H1 (cell line): ENCODE measurements at places on chromosomes 7 and 10. TPM values are rescaled to one million over a fixed set of nuclear protein-coding genes. Genes with fewer than 3 reads are reported as not detected.

DNA sequence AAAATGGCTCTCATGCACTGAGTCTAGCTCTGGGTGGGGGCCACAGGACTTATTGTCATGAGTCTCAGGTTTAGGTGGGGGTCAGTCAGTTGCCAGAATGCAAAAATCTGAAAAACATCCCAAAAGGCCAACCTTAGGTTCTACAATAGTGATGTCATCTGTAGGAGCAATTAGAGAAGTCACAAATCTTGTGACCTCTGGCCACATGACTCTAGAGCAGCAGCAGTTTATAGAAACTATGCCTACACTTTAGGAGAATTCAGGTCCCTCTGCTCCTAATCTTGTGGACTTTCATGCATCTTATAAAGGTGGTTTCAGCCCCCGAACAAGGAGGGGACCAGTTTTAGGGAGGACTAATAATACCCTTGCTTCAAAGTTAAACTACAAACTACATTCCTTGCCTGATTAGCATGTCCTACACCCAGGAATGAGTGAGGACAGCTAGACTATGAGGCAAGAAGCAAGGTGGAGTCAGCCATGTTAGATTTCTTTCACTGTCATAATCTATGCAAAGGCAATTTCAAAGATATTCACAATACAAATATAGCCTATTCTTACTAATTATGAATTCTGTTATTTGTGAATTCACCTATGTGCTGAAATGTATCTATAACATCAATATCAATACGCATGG is 123.5 kb upstream of the ADCY1 start:
- no peak for DNase-seq
- H3K4me1 ChIP-seq: no peaks in the 10 kb centered on the region
- H3K27ac ChIP-seq: no peak overlapping the region
- no peaks in the 10 kb centered on the region for H3K36me3 ChIP-seq
- no peaks in the 10 kb centered on the region for H3K27me3 ChIP-seq

DNA sequence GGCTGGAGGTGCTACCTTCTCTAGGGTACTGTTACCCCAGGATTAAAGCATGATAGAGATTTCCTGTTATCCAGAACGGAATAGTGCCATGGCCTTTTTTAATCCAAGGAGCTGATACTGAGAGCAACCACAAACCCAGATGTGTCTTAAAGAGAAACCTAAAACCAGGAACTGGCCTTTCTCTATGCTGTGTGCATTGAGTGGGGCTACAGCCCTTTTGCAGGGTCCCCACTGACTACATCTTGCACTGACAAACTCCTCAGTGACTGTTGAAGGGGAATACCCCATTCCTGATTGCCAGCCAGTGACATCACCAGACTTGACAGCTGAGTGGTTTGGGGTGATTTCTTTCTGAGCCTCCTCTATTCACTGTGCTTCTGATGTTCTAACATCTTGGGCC is 81.9 kb upstream of the CAPZA2 start:
- no peaks in the 10 kb centered on the region for H3K36me3 ChIP-seq
- H3K27me3 ChIP-seq: no peaks in the 10 kb centered on the region
- H3K27ac ChIP-seq: no peak overlapping the region
- H3K4me1 ChIP-seq: peaks cover 10% of the 10 kb centered on the region

DNA sequence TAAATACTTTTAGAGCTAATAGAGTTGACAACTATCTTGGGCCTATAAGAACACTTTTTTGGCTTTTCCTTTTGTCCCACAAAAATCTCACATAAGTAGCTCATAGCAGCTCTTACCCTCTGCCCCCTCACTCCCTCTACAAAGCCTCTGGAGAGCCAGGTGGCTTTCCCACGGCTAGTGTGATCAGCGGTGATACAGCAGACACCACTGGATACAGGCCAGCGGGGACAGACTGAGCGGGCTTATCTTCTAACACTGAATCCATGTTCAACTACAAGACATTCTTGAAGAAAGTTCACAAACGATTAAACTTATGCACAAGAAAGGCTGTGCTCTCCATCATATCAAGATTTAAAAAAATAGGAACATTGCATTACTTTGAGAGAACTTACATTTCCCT is 377.2 kb downstream of the PARD3 start:
- H3K4me3 ChIP-seq: no peak overlapping the region
- no peak for DNase-seq
- H3K27ac ChIP-seq: no peak overlapping the region
- H3K27me3 ChIP-seq: no peaks in the 10 kb centered on the region
- H3K36me3 ChIP-seq: no peaks in the 10 kb centered on the region
- H3K4me1 ChIP-seq: no peaks in the 10 kb centered on the region

DNA sequence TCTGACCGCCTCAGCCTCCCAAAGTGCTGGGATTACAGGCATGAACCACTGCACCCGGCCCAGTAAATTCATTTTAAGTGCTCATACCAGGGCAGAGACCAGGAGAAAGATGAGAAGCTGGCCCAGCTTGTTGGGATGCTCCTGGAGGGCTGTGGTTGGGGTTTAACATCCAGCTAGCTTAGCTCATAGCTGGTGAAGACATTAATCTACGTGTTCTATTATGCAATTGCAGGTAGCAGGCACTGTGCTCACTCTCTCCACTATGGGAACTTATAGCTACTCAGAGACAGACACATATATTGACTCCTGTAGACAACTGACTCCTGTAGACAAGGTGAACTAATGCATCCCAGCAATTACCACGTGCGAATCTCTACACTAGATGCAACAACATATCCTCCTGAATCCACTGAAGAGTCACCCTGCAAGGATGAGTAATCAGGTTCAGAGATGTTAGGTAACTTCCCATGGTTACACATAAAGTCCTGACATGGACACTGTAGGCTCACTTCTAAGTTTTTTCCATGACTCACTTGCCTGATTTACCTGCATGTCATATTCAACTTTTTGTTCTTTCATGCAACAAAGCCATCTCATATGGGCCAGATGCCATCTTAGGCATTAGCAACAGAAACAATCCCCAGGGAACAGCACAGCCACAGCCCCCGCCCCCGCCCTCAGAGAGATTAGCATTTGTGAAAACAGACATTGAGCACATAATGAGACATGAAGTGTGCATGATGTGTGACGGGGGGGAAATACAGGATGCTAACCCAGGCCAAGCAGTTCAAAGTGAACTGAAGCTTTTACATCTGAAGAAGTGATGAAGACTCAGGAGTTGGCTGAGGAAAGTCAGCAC is 37.2 kb downstream of the ERLIN1 start:
- H3K27me3 ChIP-seq: no peaks in the 10 kb centered on the region
- no peak overlapping the region for H3K27ac ChIP-seq
- no peaks in the 10 kb centered on the region; the same call in 1 of the 2 replicates for H3K4me1 ChIP-seq
- DNase-seq: no peak

DNA sequence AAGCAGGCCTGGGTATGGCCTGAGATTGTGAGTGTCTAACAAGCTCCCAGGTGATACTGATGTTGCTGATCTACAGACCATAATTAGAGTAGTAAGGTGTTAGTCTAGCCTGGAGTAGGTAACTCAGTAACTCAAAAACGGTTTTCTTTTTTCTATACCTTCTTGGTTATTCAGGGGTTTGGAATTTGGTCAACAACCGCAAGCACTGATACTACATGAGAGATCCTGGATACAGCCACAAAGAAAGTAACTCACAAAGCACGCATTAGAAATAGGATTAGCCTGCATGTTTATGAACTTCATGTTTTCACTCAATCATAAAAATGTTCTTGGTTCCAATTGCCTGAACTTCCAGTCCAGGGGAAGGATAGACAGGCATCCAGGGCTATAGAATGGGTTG is 803.5 kb downstream of the MAGI2 start:
- H3K4me1 ChIP-seq: no peaks in the 10 kb centered on the region
- no peaks in the 10 kb centered on the region for H3K27me3 ChIP-seq
- H3K27ac ChIP-seq: no peak overlapping the region
- no peaks in the 10 kb centered on the region for H3K36me3 ChIP-seq

GRCh38 chr10:33123680-33124079 is 165.7 kb upstream of the ITGB1 start:
- no peak overlapping the region for H3K27ac ChIP-seq
- no peak for DNase-seq
- H3K4me3 ChIP-seq: no peak overlapping the region
- no peaks in the 10 kb centered on the region for H3K4me1 ChIP-seq

- H3K36me3 ChIP-seq: no peaks in the 10 kb centered on the region
- H3K4me3 ChIP-seq: no peak overlapping the region
- no peaks in the 10 kb centered on the region for H3K27me3 ChIP-seq
- no peak overlapping the region for H3K27ac ChIP-seq
Observed at GRCh38 chr7:69661342-69661741, 63.1 kb downstream of the AUTS2 start.

GRCh38 chr10:82826132-82826531 is 951.1 kb downstream of the NRG3 start:
- no peak overlapping the region for H3K27ac ChIP-seq
- H3K4me1 ChIP-seq: no peaks in the 10 kb centered on the region; the same call in 1 of the 2 replicates
- H3K27me3 ChIP-seq: no peaks in the 10 kb centered on the region
- no peaks in the 10 kb centered on the region for H3K36me3 ChIP-seq
- no peak for DNase-seq

- H3K27ac ChIP-seq: no peak overlapping the region
- H3K4me1 ChIP-seq: no peaks in the 10 kb centered on the region
- H3K4me3 ChIP-seq: no peak overlapping the region
- no peak for DNase-seq
- peaks cover 2% of the 10 kb centered on the region; the same call in 1 of the 2 replicates for H3K36me3 ChIP-seq
Observed at GRCh38 chr7:24039991-24040624, 243.9 kb upstream of the NPY start.

GRCh38 chr7:35498416-35498815 is 196.5 kb downstream of the HERPUD2 start:
- no peak for DNase-seq
- no peaks in the 10 kb centered on the region for H3K36me3 ChIP-seq
- H3K27ac ChIP-seq: no peak overlapping the region
- H3K4me3 ChIP-seq: no peak overlapping the region

GRCh38 chr7:135840591-135840990 is 92.0 kb upstream of the FAM180A start:
- no peak overlapping the region for H3K4me3 ChIP-seq
- no peak for DNase-seq
- H3K36me3 ChIP-seq: no peaks in the 10 kb centered on the region
- no peak overlapping the region for H3K27ac ChIP-seq

- no peak overlapping the region for H3K4me3 ChIP-seq
- H3K4me1 ChIP-seq: 0 out of 2 replicates have a peak, but pooled peaks cover 6% of the 10 kb centered on the region
- no peak overlapping the region for H3K27ac ChIP-seq
- no peaks in the 10 kb centered on the region for H3K36me3 ChIP-seq
- no peak for DNase-seq
Observed at GRCh38 chr7:33862946-33863814, 42.2 kb upstream of the BMPER start.

DNA sequence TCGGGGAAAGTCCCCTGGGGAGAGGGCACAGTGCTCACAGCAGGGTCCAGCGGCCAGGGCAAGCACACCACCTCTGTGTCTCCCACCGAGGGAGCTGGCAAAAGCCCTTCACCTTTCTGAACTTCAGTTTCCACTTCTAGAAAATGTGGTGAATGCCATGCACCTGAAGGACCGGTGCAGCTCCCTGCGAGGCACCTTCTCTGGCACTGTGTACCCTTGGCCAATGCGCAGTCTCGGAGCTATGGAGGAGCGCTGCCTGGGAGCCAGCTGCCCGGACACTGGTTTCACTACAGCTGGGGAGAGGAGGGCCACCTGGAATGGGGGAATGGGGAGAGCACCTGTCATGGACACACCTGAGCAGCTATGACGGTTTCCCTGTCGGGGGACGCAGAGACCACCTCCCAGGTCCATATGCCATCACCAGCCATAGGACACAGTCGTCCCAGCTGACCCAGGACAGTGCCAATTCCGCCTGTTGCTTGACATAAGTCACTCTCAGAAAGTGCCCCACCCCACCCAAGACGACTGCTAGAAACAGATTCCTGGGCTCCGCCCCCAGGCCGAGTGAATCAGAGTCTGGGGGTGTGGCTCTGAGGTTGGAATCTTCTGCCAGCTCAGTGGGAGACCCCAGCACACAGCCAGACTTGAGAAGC is 16.8 kb downstream of the RASGEF1A start:
- no peak overlapping the region for H3K4me3 ChIP-seq
- H3K27ac ChIP-seq: no peak overlapping the region
- H3K4me1 ChIP-seq: peaks cover 5% of the 10 kb centered on the region
- no peaks in the 10 kb centered on the region for H3K27me3 ChIP-seq
- DNase-seq: peak; percentile 54
- H3K36me3 ChIP-seq: no peaks in the 10 kb centered on the region

DNA sequence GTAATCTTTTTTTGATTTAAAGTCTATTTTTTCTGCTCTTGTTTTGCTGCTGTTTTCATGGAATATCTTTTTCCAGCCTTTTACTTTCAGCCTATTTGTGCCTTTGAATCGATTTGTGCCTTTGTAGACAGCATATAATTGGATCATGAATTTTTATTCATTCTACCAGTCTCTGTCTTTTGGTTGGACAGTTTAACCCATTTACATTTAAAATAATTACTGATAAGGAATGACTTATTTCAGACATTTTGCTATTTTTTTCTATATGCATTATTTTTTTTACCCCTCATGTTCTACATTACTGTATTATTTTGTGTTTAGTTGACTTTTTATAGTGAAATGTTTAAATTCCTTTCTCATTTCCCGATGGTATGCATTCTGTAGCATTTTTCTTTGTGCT is 99.6 kb downstream of the EXOC4 start:
- no peak overlapping the region for H3K4me3 ChIP-seq
- no peaks in the 10 kb centered on the region for H3K36me3 ChIP-seq
- no peak for DNase-seq
- no peaks in the 10 kb centered on the region for H3K27me3 ChIP-seq
- H3K4me1 ChIP-seq: no peaks in the 10 kb centered on the region; the same call in 1 of the 2 replicates

DNA sequence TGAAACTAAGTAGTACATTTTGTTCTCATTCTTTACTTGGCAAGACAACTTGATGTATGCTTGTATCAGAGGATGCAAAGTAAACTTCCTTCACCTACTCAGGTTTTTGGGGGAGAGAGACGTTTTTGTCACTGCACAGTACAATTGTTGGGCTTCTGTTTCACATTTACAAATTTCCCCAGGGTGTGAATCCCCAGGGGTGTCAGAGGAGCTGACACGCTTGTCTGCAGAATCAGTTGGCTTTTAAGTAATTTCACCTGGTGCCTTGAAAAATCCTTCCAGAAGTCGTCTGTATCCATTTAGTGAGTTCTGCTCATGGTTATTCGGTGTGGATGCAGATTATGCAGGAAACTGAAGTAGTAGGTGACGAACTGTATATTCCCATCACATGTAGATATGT is 1227.7 kb upstream of the CELF2 start:
- no peak for DNase-seq
- no peak overlapping the region for H3K27ac ChIP-seq
- no peaks in the 10 kb centered on the region for H3K36me3 ChIP-seq
- H3K27me3 ChIP-seq: no peaks in the 10 kb centered on the region
- no peak overlapping the region for H3K4me3 ChIP-seq

DNA sequence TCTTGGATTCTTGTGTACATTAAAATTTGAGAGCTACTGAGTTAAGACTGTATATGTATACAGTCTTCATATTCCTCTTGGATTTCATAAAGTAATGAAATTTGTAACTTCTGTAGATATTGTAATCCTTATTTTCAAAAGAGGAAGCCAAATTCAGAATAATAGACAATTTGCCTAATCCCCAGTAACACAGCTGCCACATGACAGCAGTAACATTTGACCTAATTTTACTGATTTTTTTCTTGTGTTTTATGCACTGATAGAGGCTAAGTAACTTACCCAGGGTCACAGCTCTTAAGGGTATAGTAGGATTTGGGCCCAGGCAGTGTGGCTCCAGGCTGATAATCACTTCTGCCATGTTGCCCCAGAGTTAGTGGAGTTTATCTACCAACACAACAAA is 40.4 kb upstream of the IL6 start:
- H3K4me3 ChIP-seq: no peak overlapping the region
- DNase-seq: no peak
- H3K27me3 ChIP-seq: no peaks in the 10 kb centered on the region
- no peak overlapping the region for H3K27ac ChIP-seq

The GIMAP5 gene
- total RNA-seq: not detected in 2 replicates

The FFAR4 gene
- total RNA-seq: not detected in 2 replicates

The MYOZ1 gene
- total RNA-seq: 2.6 and 2.7 TPM in 2 replicates

The ANXA8L1 gene
- not detected in 2 replicates for total RNA-seq

The ZNF853 gene
- 5.5 and 5.7 TPM in 2 replicates for total RNA-seq
